Pancreas (tissue), 10 donors: ENCODE measurements at places on chromosomes 2 and 18. TPM values are rescaled to one million over a fixed set of nuclear protein-coding genes. Genes with fewer than 3 reads are reported as not detected.

MC5R gene
- total RNA-seq, result not detected

NT5DC4 gene
- not detected for total RNA-seq

LANCL1 gene
- total RNA-seq, result 21.0 TPM

GAREM2 gene
- total RNA-seq, result 2.5 TPM

DNA sequence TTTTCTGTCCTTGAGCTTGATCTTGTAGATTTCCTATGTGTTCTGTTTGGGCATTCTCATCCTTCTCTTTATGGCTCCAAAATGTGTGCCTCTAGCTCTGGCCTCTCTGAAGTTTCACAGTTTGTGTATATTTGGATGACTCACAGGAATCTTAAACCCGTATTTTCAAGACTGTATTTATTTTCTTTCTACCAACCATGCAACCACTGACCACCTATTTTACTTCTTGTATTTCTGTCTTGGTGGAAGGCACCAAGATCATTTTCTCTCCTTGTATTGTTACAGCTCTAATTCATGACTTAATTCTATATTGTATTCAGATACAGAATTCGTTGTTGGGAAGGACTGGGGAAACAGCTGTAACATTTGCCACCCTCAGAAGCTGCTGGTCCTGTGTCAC lies 39.5 kb downstream of the ACSL3 start:
- no peaks in the 10 kb centered on the region for H3K27me3 ChIP-seq
- DNase-seq, result no peak
- no peak overlapping the region for H3K4me3 ChIP-seq

- H3K4me1 ChIP-seq, result no peaks in the 10 kb centered on the region
- no peaks in the 10 kb centered on the region for H3K27me3 ChIP-seq
- H3K27ac ChIP-seq, result no peak overlapping the region
- no peak for DNase-seq
- no peak overlapping the region for H3K4me3 ChIP-seq
These were observed 152.6 kb downstream of the AGPS start for GRCh38 chr2:177545143-177545542.

DNA sequence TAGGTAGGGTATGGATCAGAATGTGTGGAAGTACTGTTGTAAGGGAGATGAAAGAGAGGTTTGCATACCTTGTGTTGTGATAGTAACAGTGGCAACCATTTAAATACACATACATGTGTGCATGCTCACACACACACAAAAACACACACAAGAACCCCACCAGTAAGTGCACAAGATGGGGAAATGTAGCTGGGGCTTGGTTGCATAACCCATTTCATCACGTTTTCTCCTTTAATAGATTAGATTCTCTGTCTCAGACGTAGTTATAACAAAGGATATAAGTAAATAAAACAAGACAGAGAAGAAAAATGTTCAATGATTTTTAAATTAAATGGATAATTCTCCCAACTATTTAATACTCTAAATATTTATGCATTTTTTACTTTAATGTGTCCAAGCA lies 13.4 kb downstream of the ARHGAP15 start:
- H3K27me3 ChIP-seq, result no peaks in the 10 kb centered on the region
- H3K27ac ChIP-seq, result no peak overlapping the region
- H3K4me3 ChIP-seq, result no peak overlapping the region
- no peaks in the 10 kb centered on the region for H3K36me3 ChIP-seq
- H3K4me1 ChIP-seq, result no peaks in the 10 kb centered on the region

- H3K4me1 ChIP-seq, result no peaks in the 10 kb centered on the region
- H3K36me3 ChIP-seq, result peaks cover 43% of the 10 kb centered on the region
- no peak overlapping the region for H3K4me3 ChIP-seq
- no peak for DNase-seq
- H3K27ac ChIP-seq, result peak overlapping the region; percentile 8
- no peaks in the 10 kb centered on the region for H3K27me3 ChIP-seq
These were observed 165.8 kb downstream of the TNS1 start for GRCh38 chr2:217836901-217837491.

- no peak overlapping the region for H3K27ac ChIP-seq
- H3K27me3 ChIP-seq, result no peaks in the 10 kb centered on the region
- H3K36me3 ChIP-seq, result no peaks in the 10 kb centered on the region
- DNase-seq, result no peak
- H3K4me1 ChIP-seq, result no peaks in the 10 kb centered on the region
These were observed 229.3 kb upstream of the ZSWIM2 start for GRCh38 chr2:187078297-187078696.

- no peak overlapping the region for H3K27ac ChIP-seq
- no peaks in the 10 kb centered on the region for H3K4me1 ChIP-seq
- no peak for DNase-seq
- no peak overlapping the region for H3K4me3 ChIP-seq
- no peaks in the 10 kb centered on the region for H3K36me3 ChIP-seq
- H3K27me3 ChIP-seq, result peaks cover 4% of the 10 kb centered on the region
These were observed 57.6 kb downstream of the DYSF start for GRCh38 chr2:71510938-71511337.

GRCh38 chr2:100416935-100417710 lies at the start of gene CHST10:
TSS of gene CHST10 (minus strand) at chr2:100417668. CDS start at chr2:100406675, 10,993 bp downstream.
- peak within 1 kb of the TSS; percentile 93 for H3K4me3 ChIP-seq
- H3K4me1 ChIP-seq, result peaks cover 4% of the 10 kb centered on the region
- H3K36me3 ChIP-seq, result no peaks in the 10 kb centered on the region
- peak within 1 kb of the TSS; percentile 26 for H3K27ac ChIP-seq

GRCh38 chr2:168456521-168457189 lies 583 bp downstream of the CERS6 start:
- peak; percentile 44 for DNase-seq
- H3K4me3 ChIP-seq, result peak overlapping the region; percentile 90
- H3K27me3 ChIP-seq, result no peaks in the 10 kb centered on the region

GRCh38 chr2:177429688-177430325 lies 37.2 kb downstream of the AGPS start:
- H3K27ac ChIP-seq, result no peak overlapping the region

DNA sequence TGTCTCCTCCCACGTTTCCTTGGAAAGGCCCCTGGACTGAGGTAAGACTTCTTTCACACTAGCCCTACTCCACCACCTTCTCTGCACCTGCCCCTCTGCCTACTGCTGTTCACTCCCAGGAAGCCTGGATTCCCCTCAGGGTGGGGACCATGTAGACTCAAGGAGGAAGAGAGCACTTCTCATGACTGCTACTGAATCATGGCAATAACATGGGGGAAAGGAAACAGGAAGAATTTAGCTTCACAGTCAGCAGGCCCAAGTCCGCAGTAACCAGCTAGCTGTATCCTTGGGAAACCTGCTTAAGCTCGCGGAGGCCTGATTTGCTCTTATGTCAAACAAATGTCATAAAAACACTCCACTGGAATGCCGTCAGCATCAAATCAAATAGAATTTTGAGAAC lies 126.2 kb upstream of the CAPN13 start:
- DNase-seq, result no peak
- no peaks in the 10 kb centered on the region for H3K36me3 ChIP-seq
- no peaks in the 10 kb centered on the region for H3K27me3 ChIP-seq
- no peak overlapping the region for H3K27ac ChIP-seq
- no peaks in the 10 kb centered on the region for H3K4me1 ChIP-seq
- H3K4me3 ChIP-seq, result no peak overlapping the region
